ENCODE measurements at places on chromosomes 5 and 9.

DNA sequence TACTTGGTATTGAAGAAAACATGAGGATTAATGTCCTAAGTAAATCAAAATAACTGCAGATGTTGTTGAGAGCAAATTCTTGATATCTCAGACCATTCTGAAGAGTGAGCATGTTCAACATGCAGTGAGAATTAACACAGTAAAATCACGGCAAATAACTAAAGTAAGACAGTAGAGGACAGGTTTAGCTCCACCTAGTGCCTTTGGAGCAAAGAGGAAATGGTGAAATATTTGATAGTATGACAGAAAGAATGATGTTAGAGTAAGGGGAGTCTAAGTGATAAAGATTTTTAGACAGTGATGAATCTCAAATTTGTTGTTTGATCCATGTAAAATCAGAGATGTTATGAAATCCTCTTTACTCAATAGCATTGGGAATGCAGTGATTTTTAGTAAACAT, 424.2 kb downstream of the TMEM161B start:
- no peak for DNase-seq

- no peak for DNase-seq
Measured at GRCh38 chr5:76960004-76960625, 7.3 kb downstream of the CRHBP start.

DNA sequence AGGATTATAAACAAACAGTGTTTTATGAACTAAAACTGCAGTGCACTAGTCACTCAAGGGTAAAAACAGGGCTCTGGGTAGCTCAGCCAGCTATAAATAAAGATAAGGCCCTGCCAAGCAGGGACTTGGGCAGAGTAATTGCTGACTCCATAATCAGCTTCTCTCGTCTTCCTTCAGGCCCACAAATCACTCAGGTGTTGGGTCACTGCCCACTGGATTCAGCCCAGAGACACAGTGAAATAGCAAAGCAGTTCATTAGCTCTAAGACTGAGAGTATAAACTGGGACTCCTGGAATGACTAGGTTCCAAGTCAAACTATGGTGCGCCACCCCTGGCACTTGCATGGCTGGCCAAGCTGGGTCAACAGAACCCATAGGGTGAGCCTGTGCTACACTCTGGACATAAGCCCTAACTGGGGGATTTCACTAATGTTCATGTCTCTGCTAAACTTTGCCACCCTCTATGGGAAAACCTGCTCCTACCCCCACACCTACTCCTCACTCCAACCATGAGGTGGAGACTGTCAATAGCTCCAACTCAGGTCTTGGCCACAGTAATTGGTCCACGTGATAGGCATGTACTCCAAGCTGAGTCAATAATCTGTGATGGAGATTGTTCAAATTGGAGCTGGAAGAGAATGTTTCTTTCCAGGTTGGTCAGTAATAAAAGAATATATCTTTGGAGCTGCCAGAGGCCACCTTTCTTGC, 158.5 kb downstream of the SLIT3 start:
- peak; percentile 61 for DNase-seq

- DNase-seq: no peak
Measured at GRCh38 chr5:7770436-7770835, 80.5 kb downstream of the CFAP90 start.

DNA sequence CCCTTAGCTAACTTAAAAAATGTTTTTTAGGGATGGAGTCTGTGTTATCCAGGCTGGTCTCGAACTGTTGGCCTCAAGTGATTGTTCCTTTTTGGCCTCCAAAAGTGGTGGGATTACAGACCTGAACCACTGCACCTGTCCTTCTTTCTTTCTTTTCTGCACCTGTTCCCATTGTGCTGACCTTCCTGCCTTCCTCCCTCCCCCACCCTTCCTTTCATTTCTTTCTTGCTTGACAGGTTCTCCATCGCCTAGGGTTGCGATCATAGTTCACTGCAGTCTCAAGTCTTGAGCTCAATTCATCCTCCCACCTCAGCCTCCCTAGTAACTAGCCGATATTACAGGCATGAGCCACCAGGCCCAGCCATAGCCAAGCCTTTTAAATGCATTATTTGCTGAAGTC, 20.6 kb downstream of the JMY start:
- no peak for DNase-seq

GRCh38 chr9:92983984-92984589, 36.8 kb downstream of the FGD3 start:
- DNase-seq: no peak

DNA sequence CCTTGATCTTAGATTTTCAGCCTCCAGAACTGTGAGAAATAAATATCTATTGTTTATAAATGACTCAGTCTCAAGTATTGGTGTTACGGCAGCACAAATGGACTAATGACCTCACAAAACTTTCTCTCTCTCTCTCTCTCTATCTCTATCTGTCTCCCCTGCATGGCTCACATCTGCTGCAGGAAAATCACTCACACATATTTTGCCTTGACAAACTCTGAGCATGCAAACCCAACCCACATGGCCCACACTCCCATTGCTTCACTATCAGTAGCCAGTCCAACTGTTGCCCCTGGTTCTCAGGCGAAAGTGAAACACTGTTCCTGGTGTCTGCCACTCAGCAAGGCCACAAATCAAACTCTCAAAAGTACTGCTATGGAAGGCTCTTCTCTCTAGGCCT, 66.4 kb upstream of the PIK3R1 start:
- no peak for DNase-seq

- peak; percentile 16 for DNase-seq
Measured at GRCh38 chr5:126531543-126532120, 63.4 kb downstream of the ALDH7A1 start.

GRCh38 chr5:65126542-65127069, 355.1 kb downstream of the ADAMTS6 start:
- DNase-seq: no peak

DNA sequence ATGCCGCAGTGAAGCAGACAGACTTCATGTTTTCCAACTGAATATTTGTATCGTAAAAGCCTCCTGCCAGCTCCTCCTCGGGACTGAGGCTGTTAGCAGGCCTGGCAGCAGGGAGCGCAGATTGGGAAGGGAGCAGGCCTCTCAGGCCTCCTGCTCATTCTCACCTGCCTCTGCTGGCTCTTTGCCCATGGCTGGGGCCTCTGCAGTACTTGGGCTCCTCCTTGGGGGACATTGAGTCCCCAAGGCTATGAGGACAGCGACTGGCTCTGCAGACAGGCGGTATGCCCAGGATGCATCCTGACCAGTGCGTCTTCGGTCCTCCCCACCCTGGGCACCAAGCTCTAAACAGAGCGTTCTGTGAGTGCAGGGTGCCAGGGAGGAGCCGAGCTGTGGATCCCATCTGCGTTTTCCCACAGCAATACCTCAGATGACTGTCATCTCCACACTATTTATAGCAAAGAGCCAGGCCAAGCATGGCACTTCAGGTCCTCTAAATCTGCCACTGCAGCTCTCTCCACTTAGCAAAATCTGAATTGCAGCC, 38.7 kb downstream of the TSTD2 start:
- no peak for DNase-seq

GRCh38 chr5:137055271-137055872, 443.8 kb downstream of the SPOCK1 start:
- DNase-seq: no peak

Data from SK-N-SH (cell line).